Central memory CD8-positive, alpha-beta T cell (primary cell): ENCODE measurements at places on chromosomes 4 and X.
A peak's percentile ranks its signal among the peaks of the same experiment; 100 is the strongest.

GRCh38 chrX:136828830-136829229, 48.1 kb upstream of the ARHGEF6 start:
- no peak overlapping the region for H3K4me3 ChIP-seq
- peaks cover 2% of the 10 kb centered on the region for H3K36me3 ChIP-seq
- no peaks in the 10 kb centered on the region for H3K27me3 ChIP-seq
- no peak for DNase-seq
- H3K4me1 ChIP-seq = no peaks in the 10 kb centered on the region

- no peaks in the 10 kb centered on the region for H3K27me3 ChIP-seq
- H3K4me1 ChIP-seq = peaks cover 24% of the 10 kb centered on the region
- H3K36me3 ChIP-seq = no peaks in the 10 kb centered on the region
Measured at GRCh38 chr4:98648602-98649001, 9.8 kb downstream of the TSPAN5 start.

GRCh38 chr4:2484993-2485392, 16.1 kb downstream of the RNF4 start:
- DNase-seq = peak; percentile 47
- H3K27ac ChIP-seq = peak overlapping the region; percentile 68
- H3K4me1 ChIP-seq = peaks cover 83% of the 10 kb centered on the region
- H3K36me3 ChIP-seq = peaks cover 31% of the 10 kb centered on the region
- no peaks in the 10 kb centered on the region for H3K27me3 ChIP-seq

GRCh38 chrX:75115707-75116413, 40.2 kb downstream of the ABCB7 start:
- H3K36me3 ChIP-seq = no peaks in the 10 kb centered on the region
- no peaks in the 10 kb centered on the region for H3K4me1 ChIP-seq
- no peak for DNase-seq
- no peaks in the 10 kb centered on the region for H3K27me3 ChIP-seq
- H3K27ac ChIP-seq = no peak overlapping the region

GRCh38 chr4:150816491-150816890, 198.6 kb downstream of the LRBA start:
- no peak overlapping the region for H3K27ac ChIP-seq
- H3K4me1 ChIP-seq = peaks cover 10% of the 10 kb centered on the region
- H3K36me3 ChIP-seq = peaks cover 10% of the 10 kb centered on the region
- no peaks in the 10 kb centered on the region for H3K27me3 ChIP-seq
- H3K4me3 ChIP-seq = no peak overlapping the region

DNA sequence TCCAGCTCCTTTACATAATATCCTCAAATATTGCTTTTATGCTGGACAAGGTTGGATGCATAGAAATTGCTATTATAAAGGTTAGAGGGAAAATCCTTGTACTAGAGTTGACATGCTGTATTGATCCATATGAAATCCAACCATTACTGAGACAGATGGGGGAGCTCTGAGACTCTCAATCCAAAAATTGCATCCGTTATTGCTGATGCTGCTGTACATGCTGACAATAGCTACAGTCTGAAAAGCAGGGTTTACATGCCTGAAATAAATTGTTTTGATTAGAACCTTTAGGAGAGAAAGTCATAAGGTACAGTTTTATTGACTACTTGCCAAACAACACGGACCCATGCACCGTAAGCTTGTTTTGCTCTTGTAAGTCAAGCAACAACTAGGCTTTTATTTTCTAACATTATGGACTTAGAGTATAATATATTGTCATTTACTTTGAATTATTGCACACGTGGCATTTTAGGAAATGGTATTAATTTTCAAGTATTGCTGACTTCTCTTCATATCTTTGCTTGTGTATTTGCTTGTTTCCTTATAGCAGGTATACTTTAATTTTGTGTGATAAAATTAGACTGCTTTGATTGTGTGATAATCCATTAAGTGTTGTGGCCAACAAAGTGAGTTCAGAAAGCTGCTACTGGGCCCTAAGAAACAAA, 1365.2 kb downstream of the STIM2 start:
- H3K4me1 ChIP-seq = no peaks in the 10 kb centered on the region
- no peak overlapping the region for H3K4me3 ChIP-seq
- H3K27ac ChIP-seq = no peak overlapping the region
- no peaks in the 10 kb centered on the region for H3K27me3 ChIP-seq
- H3K36me3 ChIP-seq = no peaks in the 10 kb centered on the region
